ENCODE measurements at places on chromosomes 3 and 15. TPM values are rescaled to one million over a fixed set of nuclear protein-coding genes. Genes with fewer than 3 reads are reported as not detected.
A peak's percentile ranks its signal among the peaks of the same experiment; 100 is the strongest.

- no peak for DNase-seq
Measured at GRCh38 chr3:124787476-124788195, 57.4 kb downstream of the UMPS start.

DNA sequence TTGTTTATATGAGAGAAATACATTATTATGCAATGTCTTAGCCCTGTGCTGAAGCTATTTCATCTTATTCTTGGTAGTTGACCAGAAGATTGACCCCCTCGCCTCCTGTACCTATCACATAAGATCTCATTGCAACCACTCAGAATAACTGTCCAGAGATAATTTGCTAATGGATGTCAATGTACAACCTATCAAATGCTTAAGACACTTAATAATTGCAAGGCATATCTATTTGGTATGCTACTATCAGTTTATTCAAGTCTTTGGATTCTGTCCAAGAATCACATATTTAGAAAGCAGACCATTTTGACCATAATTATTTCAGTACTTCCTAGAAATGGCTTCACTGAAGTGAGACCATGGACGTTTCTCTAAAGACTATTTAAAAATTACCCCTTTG lies 241.6 kb downstream of the GAP43 start:
- DNase-seq = no peak

- DNase-seq = no peak
Measured at GRCh38 chr3:188568736-188569135, 414.8 kb downstream of the LPP start.

- no peak for DNase-seq
Measured at GRCh38 chr3:170149016-170149415, 32.5 kb downstream of the PHC3 start.

DNA sequence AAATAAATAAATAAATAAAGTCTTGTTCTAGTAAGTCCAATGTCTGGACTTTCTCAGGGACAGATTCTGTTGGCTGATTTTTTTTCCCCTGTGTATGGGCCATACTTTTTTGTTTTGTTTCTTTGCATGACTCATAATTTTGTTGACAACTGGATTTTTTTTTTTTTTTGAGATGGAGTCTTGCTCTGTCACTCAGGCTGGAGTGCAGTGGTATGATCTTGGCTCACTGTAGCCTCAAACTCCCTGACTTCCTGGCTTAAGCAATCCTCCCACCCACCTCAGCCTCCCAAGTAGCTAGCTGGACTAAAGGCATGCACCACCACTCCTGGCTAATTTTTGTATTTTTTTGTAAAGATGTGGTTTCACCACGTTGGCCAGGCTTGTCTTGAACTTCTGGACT lies 38.9 kb downstream of the TICRR start:
- DNase-seq = no peak

- DNase-seq = peak; percentile 18
Measured at GRCh38 chr3:113035387-113035982, 44.7 kb downstream of the GTPBP8 start.

DNA sequence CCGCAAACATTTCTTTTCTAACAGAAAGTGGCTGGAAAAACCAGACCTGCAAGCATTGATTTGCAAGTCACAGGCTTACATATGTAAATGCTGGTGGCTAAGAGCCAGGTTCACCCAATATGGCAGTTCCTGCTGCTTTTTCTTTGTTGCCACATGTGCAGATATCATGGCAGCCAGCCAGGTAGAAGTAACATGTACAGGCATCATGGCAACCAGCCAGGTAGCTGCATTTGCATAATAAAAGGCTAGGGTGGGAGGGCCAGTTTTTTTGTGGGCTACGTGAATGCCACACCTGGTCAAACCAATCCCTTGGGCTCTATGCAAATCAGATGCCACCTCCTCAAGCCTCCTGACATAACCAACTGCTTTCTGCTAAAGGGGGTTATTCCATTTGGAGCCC lies 2.8 kb upstream of the SMCO1 start:
- DNase-seq = no peak

GRCh38 chr3:172087602-172088580 lies 48.5 kb downstream of the FNDC3B start:
- no peak for DNase-seq

DNA sequence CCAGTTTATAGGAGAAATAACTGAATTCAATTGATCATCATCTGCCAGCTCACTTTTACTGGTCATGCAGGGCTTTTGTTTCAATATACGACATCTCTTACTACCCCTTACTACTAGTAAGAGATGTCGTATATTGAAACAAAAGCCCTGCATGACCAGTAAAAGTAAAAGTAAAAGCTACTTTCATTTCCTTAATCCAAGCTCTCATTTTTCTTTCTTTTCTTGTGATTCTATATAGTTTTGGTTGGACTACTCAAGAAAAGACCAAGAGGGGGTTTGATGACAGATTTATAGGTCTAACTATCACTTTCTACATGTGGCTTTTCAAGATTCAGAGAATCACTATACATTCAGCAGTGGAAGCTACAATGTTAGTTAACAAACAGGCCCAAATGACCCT lies 1237.3 kb downstream of the ROBO2 start:
- no peak for DNase-seq

- no peak for DNase-seq
Measured at GRCh38 chr15:47861111-47861903, 144.0 kb downstream of the SEMA6D start.

GRCh38 chr3:111547631-111548030 lies 5.6 kb downstream of the CD96 start:
- no peak for DNase-seq

DNA sequence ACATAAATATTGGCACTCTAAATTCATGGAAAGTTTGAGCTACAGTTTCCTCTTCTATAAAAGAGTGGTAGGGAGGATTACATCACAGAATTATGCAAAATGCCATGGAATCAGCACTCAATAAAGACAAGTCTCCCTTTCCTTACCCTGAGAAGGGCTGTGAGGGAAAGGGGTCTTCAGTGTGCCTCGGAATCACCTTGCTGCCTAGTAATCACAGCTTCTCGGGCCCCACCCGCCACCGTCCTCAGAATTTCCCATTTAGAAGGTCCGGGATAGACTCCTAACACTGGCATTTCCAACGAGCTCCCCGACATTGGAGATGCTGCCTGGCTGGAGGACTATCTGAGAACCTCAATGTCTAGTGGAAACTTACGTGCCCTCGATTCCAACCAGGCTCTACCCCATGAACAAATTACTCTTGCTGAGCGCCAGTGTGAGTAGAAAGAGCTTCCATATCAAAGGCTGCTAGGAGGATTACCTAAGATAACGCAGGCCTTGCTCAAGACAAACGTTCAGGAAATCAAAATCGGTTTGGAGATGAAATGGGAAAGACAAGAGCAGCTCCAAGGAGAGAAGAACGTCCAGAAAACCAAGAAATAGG lies 92.1 kb upstream of the CHD2 start:
- DNase-seq = no peak

DNA sequence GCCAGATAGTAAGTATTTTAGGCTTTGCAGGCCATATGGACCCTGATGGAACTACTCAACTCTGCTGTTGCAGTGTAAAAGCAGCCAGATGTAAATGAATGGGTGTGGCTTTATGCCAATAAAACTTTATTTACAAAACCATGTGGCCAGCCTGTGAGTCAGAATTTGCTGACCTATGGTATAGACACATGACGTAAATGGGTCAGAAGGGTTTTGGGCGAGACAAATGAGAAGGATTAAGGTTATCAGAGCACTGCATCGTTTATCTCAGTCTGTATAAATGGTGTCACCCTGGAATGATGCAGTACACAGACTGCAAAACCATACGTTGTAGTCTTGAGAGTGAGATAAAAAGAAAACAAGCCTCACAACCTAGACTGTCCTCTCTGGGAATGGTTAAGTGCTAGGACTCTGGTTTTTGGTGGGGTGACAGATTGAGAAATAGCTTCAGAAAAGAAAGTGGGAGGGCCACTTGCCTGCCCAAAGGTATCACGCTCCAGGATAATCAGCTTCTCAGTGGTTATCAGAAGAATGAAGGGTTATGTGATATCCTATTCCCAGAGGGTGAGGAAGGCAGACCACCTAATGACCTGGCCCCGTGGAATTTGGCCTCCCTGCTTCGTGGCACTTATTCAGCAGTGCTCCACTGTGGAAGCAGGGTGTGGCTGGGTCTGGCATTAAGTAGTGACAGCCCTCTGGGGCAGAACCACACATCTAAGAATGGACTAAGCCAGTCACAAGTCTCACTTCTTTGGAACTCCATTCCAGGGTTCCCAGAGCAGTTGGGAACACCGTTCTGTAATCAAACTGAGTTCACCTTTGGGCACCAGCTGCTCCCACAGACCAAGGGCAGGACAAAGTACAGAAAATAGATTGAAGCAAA lies 46.1 kb downstream of the ABHD5 start:
- DNase-seq = no peak

GRCh38 chr3:58742239-58742638 lies 75.7 kb upstream of the FAM3D start:
- no peak for DNase-seq

DNA sequence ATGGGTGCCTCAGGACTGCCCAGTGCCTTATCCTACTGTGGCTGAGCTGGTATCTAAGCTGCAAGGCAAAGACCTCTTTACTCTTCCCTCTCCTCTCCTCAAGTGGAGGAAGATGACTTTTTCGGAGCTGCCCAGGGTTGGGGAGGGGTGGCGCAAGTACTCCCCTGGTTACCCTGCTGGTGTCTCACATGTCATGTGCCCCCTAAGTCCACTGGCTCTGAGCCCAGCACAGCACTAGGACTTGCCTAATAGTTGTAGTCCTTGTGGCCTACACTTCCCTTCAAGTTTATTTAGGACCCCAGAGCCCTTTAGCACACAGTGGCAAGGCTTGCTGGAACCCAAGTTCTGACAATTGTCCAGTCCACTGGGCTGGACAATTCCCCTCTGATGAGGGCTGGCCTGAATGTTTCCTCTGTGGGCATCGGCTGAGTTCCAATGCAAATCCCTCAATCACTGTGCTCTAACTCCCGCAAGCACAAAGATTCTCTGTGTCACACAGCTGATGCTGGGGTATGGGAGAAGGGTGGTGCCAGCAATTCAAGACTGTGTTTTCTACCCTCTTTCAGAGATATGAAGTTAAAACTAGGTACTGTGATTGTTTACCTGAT lies 60.4 kb downstream of the UQCC5 start:
- DNase-seq = no peak

- no peak for DNase-seq
Measured at GRCh38 chr3:45496555-45496954, 98.0 kb upstream of the LIMD1 start.

DNA sequence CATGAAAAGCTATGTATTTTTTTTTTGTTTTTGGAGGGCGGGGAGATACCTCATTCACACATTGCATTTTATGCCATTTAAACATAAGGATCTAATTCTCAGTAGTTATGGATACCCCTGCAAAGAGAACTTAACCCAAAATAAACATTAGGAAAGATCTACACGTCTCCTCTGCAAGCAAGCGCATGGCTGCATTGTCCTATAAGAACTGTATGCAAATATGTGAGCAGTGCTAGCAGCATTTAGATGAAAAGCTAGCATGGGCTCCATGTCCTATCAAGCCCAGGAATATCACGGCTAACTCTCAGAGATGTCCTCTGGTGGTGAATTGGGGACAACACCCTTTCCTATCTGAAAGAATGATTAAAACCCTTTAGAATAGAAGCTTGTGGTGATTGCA lies 292.8 kb downstream of the MEX3B start:
- no peak for DNase-seq

- DNase-seq = peak; percentile 21
Measured at GRCh38 chr3:174949523-174949922, 90.4 kb downstream of the NAALADL2 start.

GRCh38 chr15:78618490-78618934 lies 2.3 kb downstream of the CHRNA3 start:
- DNase-seq = peak; percentile 21

DNA sequence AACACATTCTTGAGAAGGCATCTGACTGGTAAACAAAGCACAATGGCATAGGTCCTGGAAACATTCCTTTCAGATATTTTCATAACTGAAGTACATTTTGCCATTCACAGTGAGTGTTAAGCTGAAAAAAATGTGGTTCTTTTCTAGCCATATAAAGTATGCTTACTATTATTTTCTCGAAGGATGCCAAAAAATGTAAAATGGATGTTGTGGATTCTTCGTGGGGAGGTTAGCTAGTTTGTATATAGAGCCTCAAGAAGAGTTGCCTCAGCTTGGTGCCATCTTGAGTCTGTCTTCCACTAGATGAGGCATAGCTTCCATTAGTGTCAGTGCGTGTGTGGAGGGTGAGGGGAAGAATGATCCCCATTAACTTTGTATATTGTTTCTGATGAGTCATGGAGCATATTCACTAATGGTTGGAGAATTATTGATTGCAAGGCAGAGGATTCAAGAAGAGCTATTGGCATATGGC lies 4.1 kb downstream of the MBNL1 start:
- no peak for DNase-seq

GRCh38 chr3:64067506-64068346 lies 44.4 kb upstream of the PSMD6 start:
- no peak for DNase-seq

- no peak for DNase-seq
Measured at GRCh38 chr3:115638991-115639390, 15.7 kb downstream of the GAP43 start.

CLDND1 gene
- total RNA-seq = 124 TPM

SCAMP5 gene
- total RNA-seq = 13.9 TPM

CCR8 gene
- total RNA-seq = not detected

CLK3 gene
- total RNA-seq = 96.9 TPM

TPRG1 gene
- total RNA-seq = 0.41 TPM

CYP1A2 gene
- not detected for total RNA-seq

SV2B gene
- 3.3 TPM for total RNA-seq

MESP2 gene
- total RNA-seq = 0.29 TPM

TMEM266 gene
- 0.21 TPM for total RNA-seq

Data from kidney epithelial cell (primary cell).